ENCODE measurements at places on chromosomes 5 and 9.

DNA sequence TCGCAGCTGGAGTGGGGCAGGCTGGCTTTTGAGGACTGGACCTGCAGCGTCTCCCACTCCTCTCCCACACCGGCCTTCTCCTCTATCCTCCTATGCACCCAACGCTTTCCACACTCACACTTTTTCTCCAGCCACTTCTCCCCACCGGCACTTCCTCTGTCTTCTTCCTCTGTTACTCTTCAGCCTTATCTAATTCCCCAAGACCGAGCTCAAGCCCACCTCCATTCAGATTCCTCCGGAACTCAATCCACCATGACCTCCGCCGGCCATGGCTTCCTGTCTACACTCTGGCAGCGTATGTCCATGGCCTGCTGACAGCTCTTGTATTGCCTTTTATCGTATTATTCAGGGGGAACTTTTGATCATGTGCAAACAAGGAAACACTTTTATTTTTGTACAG is 545 bp upstream of the OR2V1 start:
- no peak for DNase-seq

- DNase-seq: peak; percentile 74
These were observed 5.4 kb downstream of the SRFBP1 start for GRCh38 chr5:121967187-121967586.

- no peak for DNase-seq
These were observed 4.3 kb downstream of the ANP32B start for GRCh38 chr9:97987487-97987886.

DNA sequence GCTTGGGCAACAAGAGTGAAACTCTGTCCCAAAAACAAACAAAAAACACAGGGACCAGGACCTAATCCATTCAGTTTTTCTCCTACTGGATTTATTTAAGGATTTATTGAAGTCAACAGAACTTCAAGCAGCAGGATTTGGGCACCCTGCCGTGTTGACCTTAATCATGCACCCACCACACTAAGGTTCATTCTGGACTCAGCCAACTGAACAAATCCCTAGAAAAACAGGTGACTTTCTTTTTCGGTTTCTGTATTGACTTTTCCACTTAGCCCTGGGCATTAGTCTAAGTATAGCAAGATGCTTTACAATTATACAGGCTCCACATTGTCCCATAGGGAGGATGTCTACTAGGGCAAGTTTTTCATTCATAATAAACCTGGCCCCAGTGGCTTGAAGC is 30.0 kb downstream of the ZNF131 start:
- DNase-seq: no peak

DNA sequence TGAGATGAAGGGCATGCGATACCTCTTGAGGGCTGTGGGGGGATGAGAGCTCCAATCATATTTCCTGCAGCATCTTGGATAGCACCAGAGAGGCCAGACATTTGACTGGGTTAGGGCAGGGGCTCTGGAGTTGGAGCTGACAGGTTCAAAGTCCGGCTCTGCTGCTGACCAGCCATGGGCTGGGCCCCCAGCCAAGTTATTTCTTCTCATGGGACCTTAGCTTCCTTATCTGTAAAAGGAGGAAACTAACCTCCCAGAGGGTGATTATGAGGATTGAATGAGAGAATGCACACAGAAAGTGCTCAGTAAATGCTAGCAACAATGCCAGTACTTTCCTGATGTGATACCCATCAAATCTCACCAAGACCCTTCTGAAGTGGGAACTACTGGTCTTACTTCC is 65.2 kb upstream of the SLC25A51 start:
- peak; percentile 79 for DNase-seq

DNA sequence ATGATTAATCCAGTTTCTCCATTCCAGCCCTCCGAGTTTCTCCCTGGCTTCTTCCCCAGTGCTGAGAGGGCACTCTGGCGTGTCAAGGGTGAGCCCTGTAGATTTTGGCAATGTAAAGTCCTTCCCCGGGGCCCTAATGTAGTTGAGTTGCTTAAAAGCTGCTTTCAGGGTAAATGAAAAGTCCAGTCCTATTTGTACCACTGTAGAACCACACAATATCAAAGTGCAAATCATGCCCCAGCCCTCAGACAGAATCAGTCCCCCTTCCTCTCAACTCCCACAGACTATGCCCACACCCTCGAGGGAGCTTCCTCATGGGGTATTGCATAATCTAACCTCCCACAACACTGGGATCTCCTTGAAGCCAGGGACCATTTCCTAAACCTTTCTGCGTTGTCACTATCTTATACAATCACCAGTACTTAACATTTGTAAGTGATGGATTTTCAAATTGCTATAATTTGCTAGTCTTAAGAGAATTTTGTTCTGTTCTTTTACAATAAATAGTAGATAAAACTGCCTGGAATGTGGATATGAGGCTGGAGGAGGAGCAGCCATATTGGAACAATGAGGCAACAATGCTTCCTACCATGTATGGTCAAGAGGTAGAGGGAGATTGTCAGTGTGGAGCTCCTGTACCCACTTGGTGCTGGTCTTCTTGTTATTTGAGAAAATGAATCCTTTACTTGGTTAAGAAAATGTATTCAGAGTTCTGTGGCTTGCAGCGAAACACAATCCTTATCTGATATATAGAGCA is 34.4 kb downstream of the ZNF366 start:
- no peak for DNase-seq

- DNase-seq: no peak
These were observed 12.2 kb upstream of the ADGRD2 start for GRCh38 chr9:124438091-124438490.
